Suppressor macrophage (primary cell): ENCODE measurements at places on chromosomes 12 and 14.
A peak's percentile ranks its signal among the peaks of the same experiment; 100 is the strongest.

- DNase-seq = no peak
Measured at GRCh38 chr12:41034686-41035085, 153.4 kb upstream of the PDZRN4 start.

DNA sequence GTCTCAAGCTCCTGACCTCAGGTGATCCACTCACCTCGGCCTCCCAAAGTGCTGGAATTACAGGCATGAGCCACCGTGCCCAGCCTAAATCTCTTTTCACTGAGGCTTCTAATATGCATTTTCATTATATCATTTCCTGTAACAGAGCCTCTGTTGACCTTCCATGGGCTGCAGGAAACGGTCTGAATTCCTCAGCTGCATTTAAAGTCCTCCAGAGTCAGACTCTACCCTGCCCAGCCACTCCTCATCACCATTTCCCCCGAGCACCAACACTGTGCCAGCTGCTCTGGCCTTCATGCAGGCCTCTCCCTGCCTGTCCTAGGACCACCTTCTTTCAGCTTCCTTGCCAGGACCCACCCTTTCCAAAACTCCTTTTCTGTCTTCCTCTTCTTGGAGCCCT, 9.8 kb upstream of the NFKBIA start:
- no peak for DNase-seq

- DNase-seq = no peak
Measured at GRCh38 chr14:56666294-56666693, 86.7 kb downstream of the TMEM260 start.

DNA sequence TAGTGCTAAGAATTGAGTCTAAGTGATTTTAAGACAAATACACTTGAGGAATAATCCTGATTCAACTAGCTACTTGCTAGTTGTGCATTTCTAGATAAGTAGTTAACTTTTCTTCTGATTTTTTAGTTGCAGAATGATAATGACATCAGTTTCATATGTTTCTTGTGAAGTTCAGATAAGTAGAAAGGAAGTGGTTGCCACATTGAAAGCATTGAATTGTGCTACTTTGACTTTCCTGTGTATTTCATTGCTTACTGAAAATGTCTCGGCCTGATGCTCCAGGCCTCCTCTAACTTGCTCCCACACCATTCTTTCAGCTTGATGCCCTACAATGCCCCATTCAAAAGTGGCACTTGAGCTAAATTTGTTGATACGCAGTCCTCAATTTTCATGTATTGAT, 980.0 kb downstream of the TMTC2 start:
- DNase-seq = no peak

- no peak for DNase-seq
Measured at GRCh38 chr12:54142114-54142475, 46.7 kb downstream of the SMUG1 start.

DNA sequence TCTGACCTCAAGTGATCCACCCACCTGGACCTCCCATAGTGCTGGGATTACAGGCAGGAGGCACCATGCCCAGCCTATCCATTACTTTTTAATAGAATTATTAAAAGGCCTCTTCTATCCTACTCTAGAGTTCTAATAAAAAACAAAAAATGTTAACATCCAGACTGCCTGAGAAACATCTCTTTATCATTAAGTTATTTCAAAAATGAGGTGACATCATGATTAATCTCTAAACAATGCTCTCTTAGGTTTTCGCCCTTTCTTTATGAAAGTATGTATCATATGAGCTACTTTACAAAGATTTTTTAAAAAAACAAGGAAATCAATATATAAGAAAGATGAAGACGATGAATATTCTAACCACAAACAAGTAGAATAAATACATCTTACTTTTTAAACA, 52.6 kb downstream of the FGD6 start:
- DNase-seq = no peak

DNA sequence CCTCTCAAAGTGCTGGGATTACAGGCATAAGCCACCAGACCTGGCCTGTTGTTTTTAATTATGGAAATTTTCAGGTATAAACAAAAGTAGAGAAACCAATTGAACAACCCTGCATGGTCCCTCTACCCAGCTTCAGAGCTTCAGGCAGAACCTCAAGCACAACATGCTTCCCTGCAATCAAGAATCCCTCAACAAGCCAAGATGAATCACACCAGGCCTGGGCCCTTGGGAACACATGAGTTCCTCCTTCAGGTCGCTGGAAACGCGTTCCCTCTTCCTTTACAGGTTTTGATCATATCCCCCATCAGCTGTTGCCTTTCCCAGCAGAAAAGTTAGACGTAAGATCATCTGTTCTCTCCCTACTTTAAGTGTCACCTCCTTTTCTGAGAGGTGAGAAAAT, 20.5 kb upstream of the CORO1C start:
- no peak for DNase-seq

DNA sequence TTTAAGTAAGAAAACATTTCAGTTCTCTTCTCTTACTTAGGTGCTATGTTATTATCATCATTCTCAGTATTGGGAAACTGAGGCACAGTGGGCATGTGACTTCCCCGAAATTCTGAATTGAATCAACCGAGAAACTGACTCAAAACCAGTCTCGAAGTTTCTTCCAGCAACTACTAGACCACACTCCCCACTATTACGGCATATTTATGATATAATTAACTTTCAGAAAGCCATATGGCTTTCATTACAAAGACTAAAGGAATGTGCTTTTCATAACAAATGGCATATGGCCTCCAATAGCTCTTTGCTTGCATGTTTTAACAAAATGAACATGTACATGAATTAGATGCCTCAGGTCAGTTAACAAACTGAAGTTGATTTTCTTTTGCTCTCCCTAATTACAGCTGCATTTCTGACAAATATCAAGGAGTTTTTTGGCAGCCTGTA, 182.9 kb upstream of the SLC38A2 start:
- DNase-seq = no peak

- DNase-seq = no peak
Measured at GRCh38 chr12:100473716-100474150, at the start of gene NR1H4. TSS of gene NR1H4 (plus strand) at chr12:100473866. CDS start at chr12:100493324, 19,458 bp downstream.

- peak; percentile 94 for DNase-seq
Measured at GRCh38 chr12:113271853-113272561, 50.7 kb downstream of the TPCN1 start.

- no peak for DNase-seq
Measured at GRCh38 chr14:83173687-83174086, 1640.0 kb upstream of the SEL1L start.

GRCh38 chr14:65486863-65487262, 74.3 kb downstream of the FUT8 start:
- DNase-seq = no peak

GRCh38 chr12:1552911-1553491, 41.4 kb downstream of the FBXL14 start:
- DNase-seq = no peak

GRCh38 chr12:101051151-101051550, 158.9 kb downstream of the SLC5A8 start:
- no peak for DNase-seq

- no peak for DNase-seq
Measured at GRCh38 chr12:19138956-19139355, 9.4 kb downstream of the PLEKHA5 start.

DNA sequence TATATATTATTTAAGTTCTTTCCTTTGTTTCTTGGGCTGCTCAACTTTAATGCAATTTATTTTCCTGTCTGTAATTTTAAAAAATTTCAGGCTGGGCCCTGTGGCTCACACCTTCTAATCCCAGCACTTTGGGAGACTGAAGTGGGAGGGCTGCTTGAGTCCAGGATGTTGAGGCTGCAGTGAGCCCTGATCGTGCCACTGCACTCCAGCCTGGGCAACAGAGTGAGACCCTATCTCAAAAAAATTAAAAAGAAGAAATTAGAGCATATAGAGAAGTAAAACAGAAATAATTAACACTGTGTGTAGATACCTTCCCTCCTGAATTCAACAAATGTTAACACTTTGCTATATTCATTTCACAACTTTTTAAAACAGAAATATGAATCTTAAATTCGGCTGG, 74.2 kb downstream of the DENND5B start:
- no peak for DNase-seq

DNA sequence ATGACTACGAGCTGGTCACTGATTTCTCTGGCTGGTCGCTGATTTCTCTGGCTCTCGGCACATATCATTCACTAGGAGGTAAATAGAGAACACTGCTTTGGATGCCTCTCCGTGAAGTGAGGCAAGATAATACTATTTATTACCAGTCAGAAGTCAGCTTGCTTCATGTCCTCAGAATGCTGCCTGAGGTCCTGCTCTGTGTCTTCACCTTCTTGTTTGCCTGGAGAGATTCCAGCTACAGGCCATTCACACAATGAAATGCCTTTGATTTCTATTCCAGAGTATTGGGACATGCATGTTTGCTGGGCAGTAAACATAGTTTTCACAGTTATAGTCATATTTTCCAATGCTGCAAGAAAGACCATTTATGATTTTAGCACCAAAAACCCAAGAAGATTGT, 106.7 kb downstream of the AEBP2 start:
- no peak for DNase-seq

- DNase-seq = peak; percentile 35
Measured at GRCh38 chr12:28795311-28795710, 353.8 kb upstream of the FAR2 start.

GRCh38 chr14:87966816-87967215, 26.2 kb downstream of the GALC start:
- no peak for DNase-seq

GRCh38 chr12:120060717-120061116, 55.8 kb downstream of the RAB35 start:
- DNase-seq = no peak

- peak; percentile 87 for DNase-seq
Measured at GRCh38 chr12:82832096-82832495, 145.4 kb downstream of the TMTC2 start.

- DNase-seq = no peak
Measured at GRCh38 chr12:97118796-97119375, 211.8 kb downstream of the NEDD1 start.
